ENCODE measurements at places on chromosomes 3 and 15.
A peak's percentile ranks its signal among the peaks of the same experiment; 100 is the strongest.

GRCh38 chr15:69002783-69003182 lies 11.7 kb upstream of the NOX5 start:
- no peak for DNase-seq

DNA sequence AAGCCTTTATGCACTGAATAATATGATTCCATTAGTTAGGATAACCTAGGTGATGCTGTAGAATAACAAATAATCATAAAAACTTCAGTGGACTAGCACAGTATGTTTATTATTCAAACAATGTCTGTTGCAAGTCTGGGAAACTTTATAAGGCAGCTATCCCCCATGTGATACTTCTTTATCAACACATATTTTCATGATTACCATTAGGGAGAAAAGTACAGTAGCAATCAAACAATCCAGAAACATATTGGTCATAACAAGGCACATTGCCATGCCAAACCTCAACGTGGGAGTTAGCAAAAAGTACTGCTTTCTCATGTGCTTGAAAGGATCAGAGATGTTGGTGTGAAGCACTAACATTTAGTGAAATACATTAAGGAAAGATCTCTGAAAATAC lies 35.5 kb downstream of the EOMES start:
- DNase-seq = peak; percentile 77

- no peak for DNase-seq
Observed at GRCh38 chr3:3082234-3082924, 27.8 kb downstream of the IL5RA start.

DNA sequence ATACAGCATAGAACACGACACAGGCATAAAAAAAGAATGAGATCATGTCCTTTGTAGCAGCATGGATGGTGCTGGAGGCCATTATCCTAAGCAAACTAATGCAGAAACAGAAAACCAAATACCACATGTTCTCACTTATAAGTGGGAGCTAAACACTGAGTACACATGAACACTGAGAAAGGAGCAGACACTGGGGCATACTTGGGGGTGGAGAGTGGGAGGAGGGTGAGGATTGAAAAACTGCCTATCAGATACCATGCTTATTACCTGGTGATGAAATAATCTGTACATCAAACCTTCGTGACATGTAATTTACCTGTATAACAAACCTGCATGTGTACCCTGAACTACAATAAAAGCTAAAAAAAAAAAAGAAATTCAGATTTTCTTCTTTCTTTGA lies 100.4 kb downstream of the PPM1L start:
- DNase-seq = no peak

DNA sequence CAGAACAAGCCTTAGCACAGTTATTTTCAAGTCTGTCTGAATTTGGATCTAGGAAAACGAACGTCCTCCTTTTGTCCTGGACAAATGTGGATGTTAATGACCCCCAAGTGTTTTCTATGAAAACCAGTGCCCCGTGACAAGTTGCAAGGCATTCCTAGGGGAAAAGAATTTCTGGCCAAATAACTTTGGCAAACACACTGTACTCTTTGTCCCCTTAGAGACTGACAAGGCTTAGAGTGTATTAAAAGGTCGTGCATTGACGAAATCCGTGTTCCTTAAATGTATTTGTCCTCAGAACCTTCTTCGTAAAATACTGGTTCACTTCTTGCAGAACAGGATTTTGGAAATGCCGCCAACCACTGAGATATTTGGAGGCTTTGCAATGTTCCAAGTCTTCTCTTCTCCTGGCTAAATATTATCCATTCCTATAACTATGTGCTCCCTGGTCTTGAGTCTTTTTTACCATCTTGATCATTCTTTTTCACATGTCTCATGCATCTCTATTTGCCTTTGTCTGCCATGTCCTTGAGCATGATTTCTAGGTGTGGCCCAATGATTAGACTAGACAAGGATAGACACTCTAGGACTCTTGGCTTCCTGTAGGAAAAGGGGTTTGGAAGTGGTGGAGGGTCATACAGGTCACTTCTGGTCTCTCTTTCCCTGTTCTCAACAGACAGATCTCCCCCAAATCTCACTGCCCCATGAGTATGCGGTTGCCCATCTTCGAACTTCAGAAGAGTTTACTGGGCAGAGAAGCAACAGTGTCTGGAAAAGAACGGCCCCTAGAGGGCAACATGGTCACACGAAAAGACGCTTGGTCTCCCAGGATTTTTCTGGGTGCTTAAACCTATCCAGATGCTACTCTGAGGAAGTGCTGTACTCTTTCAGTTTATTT lies 117.5 kb downstream of the EDEM1 start:
- no peak for DNase-seq

DNA sequence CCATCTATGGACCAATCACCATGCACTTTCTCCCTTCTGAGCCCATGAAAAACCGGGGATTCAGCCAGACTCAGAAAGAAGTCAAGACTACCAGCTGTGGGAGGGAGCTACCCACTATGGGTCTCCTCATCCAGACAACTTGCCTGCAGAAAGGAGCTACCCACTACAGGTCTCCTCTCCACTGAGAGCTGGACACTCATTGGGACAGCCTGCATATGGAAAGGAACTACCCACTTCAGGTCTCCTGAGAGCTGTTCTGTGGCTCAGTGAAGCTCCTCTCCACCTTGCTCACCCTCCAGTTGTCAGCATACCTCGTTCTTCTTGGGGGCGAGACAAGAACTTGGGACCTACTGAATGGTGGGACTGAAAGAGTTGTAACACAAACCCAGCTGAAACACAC lies 22.3 kb upstream of the ZBED2 start:
- DNase-seq = no peak

DNA sequence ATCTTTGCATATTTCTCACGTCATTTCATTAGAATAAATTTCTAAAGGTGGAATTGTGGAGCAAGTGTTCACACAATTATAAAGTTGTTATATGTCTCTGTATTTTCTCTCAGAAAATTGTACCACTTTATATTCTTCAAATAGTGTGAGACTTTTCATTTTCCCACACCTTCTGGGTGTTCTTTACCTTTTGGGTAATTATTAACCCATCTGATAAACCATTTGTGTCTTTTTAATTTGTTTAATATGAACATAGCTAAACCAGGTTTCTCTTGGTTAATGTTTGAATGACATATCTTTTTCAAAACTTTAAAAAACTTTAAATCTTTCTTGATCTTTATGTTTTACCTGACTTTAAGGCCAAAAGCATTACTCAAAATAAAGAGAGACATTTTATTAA lies 40.5 kb downstream of the DZIP3 start:
- DNase-seq = no peak

All from AG04450 (cell line).